ENCODE measurements at places on chromosomes 2 and 18.

- no peak for DNase-seq
Measured at GRCh38 chr18:3491981-3492555, 42.1 kb downstream of the TGIF1 start.

DNA sequence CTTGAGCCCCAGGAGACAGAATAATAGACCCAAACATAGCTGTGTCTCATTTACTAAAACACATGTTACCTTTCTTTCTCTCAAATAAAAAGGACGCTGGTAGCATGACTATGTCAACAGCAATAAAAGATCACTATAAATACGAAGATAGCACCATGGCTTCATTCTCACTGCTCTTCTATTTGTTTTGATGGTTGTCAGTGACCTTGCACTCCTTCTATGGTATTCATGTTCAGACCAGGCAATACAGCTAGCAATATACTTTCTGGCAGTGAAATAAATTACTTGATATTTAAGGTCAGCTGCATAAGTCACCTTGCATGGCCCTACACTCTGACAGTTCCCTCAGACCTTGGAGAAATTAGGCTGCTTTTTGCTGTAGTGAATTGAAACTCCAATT, 263.2 kb upstream of the CDH7 start:
- DNase-seq = no peak

DNA sequence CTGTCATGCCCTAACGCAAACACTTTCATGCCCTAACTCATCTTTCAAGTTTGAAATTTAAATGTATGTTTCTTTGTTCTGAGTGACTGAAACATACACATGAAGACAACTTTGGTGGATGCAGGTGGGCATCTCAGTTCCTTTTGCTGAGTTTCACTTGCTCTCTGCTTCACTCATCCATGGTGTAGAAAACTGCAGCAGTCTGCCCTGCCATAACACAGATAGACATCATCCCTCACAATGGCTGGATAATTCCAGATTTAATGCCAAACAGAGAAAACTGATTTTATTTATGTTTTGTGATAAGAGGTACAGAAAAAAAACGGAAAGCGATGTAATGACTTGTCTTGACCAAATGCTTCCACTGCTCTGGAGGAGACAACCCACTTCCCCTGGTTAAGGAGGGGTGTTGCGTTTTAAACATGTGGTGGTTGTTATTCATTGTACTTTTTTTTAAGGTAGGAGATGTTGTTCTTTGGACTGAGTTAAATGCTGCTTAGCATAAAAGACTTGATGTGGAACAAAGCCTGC, 70.4 kb downstream of the RHBDD1 start:
- no peak for DNase-seq

DNA sequence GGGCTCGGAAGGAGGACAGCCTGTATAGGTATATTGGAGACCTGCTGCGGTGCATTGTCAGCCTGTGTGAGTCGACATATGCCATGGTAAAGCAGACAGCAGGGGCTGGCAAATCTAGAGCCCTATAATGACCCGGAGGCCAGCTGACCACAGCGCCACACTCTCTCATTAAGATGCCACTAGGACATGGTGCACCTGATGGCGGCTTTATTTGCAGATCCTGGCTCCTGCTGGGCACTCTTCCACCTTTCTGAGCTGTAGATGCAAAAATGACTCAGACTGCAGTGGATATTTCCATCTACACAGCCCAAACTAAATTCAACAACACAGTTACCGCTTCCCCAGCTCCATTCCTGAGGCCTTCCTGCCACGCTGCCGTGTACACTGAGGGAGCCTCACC, 389.9 kb downstream of the TNS1 start:
- DNase-seq = no peak

- no peak for DNase-seq
Measured at GRCh38 chr18:7020995-7021777, 96.4 kb downstream of the LAMA1 start.

GRCh38 chr2:99338029-99338585, 918 bp downstream of the EIF5B start:
- DNase-seq = no peak

- no peak for DNase-seq
Measured at GRCh38 chr2:120769787-120770120, 34.1 kb downstream of the GLI2 start.

DNA sequence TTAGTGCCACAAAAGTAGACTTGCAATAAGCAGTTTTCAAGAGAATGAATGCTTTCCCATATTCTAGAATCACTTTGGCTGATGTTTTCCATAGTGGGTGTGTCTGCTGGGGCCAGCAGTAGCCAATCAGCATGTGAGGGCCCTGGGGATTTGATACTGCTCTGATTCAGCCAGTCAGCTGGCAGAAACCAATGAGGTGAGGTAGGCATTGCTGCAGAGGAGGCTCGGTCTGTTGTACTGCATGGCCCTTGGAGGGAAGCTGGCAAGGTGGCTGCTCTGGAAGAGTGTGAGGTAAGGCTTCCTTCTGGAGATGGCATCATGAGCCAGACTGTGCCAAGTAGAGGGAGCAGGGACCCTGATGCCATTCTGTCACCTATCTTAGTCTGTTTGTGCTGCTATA, 22.7 kb downstream of the TMEM87B start:
- DNase-seq = no peak

DNA sequence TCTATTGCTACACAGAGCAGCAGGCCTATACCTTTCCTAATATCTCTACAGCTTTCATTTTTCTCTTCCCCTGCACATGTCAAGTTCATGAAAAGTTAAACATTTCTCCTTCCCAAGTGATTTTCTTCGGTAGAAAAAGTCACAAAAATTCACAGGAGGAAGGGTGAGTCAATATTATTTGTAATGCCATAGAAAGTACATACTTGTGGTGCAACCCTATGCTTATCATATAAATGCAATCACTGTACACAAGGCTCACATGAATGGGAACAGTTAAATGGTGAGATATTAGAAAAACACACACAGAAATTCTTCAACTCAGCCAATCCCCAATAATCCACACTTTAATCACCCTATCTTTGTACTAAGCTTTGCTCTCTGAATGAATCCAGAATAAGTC, 651.6 kb downstream of the LRRTM4 start:
- no peak for DNase-seq

GRCh38 chr2:236536727-236537398, 32.8 kb upstream of the ACKR3 start:
- DNase-seq = no peak

GRCh38 chr2:79099140-79099686, 11.4 kb upstream of the REG1B start:
- DNase-seq = no peak

GRCh38 chr2:40302751-40303325, 149.1 kb downstream of the SLC8A1 start:
- DNase-seq = no peak

DNA sequence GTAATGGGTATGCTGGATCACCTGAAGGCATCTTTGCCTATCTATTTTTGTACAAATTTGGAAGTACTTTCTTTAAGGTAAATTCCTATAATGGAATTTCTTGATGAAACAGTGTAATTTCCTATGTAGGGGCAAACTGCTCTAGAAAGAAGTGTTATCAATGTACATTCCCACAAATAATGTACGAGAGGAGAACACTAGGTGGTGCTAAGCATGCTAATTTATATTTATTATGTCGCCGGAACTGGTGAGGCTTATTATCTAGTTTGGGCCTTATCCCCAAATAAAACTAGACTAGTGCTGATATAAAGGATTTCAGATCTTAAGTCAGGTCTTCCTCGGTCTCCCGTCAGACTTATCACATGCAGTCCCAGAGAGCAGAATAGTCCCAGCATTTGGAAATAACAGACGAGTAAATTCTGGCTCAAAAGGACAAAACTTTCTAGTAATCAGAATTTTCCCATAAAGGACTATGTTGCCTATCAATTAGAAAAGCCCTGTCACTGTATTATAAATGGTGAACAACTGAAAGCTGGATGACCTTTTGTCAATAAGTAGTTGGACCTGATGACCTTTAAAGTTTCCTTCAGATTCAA, 86.9 kb upstream of the RBBP8 start:
- no peak for DNase-seq

GRCh38 chr2:165109915-165110314, 93.9 kb downstream of the SCN3A start:
- no peak for DNase-seq

DNA sequence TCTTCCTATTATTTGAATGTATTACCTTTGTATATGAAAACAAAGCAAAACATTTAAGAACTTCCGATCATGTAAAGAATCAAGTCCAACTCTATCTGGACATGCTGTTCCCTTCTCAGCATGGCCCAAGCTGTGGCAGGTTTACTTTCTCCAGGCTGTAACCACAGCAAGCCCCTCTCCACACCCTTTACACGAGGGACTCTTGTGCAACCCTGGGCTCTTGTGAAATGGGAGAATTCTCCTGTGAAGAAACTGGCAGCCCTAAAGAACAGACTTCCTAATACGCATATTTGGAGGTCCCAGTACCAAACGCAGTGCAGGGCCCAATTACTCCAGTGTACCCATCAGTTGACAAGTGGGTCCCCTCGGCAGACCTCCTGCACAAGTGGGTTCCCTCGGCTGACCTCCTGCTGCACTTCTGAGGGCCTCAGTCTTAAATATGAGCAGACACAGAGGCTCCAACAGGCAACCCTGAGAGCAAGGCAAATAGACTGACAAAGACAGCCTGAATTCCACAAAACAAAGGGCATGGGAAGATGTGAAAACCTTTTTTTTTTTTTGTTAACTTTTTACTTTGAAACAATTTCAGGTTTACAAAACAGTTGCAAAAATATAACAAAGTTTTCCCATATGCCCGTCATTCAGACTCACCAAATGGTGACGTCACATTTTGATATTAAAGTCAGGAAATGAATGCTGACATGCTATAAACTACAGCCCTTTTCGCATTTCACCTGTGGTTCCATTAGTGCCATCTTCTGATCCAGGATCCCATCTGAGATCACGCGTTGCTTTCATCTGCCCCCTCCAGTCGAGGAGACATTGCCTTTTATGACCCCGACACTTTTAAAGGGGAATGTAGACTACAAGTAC, 78.2 kb downstream of the FBXO15 start:
- no peak for DNase-seq

DNA sequence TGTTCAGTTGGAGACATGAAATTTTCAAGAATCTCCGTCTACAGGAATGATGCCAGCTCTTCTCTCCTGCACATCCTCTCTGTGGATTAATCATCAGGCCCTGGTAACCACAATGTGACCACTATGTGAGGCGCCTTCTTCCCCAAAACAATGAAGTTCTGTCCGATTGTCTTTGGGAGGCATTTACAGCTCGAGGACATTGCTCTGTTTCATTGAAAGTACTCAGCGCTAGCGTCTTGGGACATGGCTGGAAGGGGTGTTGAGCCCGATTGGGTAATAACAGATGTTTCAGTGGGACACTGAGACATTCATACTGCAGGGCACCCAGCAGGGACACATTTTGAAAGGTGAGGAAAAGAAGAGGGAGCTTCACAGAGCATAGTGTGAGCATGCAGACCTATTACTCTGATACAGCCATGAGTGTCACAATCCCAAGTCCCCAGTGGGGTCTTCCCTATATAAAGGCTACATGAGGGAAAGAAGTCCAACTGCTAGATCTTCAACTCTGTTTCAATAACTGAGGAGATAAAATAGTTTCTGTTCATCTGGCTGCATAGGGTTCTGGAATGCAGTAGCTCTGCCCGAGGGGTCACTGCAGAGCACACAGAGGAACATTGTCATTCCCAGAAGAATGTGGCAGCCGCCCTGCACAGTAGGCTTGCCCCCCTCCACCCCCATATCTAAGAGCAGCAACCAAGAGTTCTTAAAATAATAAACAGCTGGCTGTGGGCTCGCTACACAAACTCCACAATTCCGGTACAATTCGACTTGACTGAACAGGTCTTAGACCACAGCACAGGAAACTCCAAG, 237.3 kb downstream of the OSR1 start:
- DNase-seq = no peak

DNA sequence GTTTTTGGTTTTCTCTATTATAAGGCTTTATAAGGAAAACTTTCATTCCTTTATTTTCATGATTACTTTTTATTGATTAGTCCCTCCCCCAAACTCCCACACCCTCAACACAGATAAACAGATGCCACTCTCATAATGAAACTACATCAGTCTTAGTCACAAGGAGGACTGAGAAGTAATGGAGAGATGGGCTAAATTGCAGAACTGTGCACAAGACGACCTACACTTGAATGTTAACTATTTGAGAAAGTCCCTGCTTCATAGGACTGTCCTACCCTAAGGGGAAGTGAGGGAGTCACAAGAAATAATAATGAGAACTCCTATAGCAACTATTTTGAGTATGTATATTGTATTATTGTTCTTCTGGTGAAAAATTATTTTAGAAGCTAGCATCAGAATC, 360.8 kb downstream of the RBM43 start:
- no peak for DNase-seq

DNA sequence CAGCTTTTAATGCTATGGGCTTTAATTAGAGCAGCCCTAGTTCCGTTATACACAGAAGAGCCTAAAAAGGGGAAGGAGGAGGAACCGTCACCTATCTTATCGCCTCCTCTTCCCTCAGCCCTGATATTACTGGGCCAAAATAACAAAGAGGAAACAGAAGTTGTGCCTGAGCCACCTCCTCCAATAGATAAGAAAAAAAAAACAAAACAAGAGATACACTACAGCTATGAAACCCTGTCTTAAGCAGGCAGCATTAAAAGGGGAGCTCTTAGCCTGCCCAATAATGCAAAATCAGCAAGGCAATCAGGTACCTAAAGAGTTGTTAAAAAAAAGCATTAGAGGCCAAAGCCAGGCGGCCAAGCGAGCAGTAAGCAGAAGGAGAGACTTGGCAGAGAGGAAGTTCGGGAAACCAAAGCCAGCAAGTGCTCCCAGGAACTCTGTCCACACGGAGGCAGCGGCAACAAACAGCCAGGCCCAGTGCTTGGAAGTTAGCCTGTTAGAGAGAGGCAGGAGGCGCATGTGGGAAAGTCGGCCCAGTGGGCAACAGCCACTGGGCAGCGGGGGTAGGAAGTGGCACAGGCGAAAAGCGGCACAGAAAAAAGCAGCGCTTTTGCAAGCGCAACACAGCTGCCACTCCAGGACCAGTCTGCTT, 41.8 kb upstream of the PDK1 start:
- no peak for DNase-seq

GRCh38 chr2:191308026-191308425, 62.8 kb downstream of the MYO1B start:
- DNase-seq = no peak

DNA sequence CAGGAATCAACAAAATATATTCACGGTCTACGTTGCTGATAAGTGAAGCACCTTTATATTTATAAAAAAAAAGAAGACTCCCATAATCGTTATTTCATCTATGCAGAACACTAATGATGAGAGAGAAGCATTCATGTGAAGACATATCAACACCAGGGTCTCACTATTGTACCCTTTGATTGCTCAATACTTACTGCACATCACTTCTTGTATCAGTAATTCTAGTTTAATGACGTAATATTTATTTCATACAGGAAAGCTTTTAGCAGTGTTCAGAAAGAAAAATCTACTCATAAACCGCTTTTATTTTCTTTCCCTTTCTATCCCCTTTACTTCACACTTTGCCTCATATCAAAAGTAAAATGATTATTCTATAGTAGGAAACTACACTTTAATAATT, 30.7 kb downstream of the CCDC141 start:
- DNase-seq = no peak

GRCh38 chr2:189049709-189050164, 75.6 kb downstream of the COL3A1 start:
- no peak for DNase-seq

- DNase-seq = no peak
Measured at GRCh38 chr2:143139835-143140393, 10.7 kb downstream of the ARHGAP15 start.

- DNase-seq = no peak
Measured at GRCh38 chr2:8526403-8526696, 155.5 kb upstream of the ID2 start.
